ENCODE measurements at places on chromosomes 2 and 18. TPM values are rescaled to one million over a fixed set of nuclear protein-coding genes. Genes with fewer than 3 reads are reported as not detected.

GRCh38 chr18:79782566-79783308 lies 15.0 kb upstream of the KCNG2 start:
- DNase-seq, result no peak

DNA sequence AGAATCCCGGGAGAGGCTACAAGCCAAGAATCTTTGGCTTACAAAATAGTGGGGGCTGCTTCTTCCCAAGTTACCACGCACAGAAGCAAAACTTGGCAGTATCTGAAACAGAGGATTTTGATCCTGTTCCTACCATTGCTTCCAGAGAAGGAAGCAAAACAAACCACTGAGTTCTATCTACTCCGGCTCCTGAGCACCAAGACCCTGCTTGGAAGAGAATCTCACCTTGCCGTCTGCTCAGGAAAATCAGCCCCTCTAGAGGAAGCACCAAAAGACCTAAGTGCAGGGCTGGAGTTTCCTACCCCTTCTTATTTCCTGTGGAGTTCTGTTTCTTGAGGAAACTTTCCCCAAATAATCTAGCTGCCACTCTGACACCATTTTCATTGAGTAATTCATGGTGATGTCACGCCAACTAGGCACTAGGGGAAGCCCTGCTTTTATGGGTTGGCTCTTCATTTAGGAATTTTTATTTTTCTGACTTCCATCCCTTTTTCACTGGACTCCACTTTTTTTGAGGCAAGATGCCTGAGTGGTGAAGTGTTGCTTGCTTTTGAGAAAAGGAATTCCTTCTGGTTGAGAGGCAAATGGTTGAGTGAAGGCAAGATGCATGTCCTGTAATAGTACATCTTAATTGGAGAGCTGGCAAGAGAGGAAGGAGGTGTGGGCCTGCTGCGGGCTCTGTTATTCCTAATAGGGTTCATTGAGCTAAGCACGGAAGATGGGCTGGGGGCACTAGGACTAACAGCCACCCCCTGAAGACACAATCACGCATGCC lies 36.8 kb upstream of the EML4 start:
- DNase-seq, result no peak

DNA sequence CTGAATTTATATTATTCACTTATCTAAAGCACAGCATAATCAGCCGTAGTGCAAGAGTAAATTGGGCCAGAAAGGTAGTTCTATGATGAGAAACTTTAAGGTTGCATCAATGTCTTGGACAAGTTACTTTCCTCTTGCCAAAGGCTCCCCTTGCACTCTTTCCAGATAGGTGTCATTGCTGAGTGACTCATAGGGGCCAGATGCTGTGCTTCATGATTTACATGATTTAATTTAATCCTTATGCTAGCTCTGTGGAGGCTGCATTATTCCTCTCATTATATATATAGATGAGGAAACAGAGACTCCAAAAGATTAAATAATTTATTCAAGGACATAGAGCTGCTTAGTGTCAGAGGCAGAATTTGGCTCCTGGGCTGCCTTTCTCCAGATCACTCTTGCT lies 5.0 kb downstream of the CFAP221 start:
- DNase-seq, result no peak

DNA sequence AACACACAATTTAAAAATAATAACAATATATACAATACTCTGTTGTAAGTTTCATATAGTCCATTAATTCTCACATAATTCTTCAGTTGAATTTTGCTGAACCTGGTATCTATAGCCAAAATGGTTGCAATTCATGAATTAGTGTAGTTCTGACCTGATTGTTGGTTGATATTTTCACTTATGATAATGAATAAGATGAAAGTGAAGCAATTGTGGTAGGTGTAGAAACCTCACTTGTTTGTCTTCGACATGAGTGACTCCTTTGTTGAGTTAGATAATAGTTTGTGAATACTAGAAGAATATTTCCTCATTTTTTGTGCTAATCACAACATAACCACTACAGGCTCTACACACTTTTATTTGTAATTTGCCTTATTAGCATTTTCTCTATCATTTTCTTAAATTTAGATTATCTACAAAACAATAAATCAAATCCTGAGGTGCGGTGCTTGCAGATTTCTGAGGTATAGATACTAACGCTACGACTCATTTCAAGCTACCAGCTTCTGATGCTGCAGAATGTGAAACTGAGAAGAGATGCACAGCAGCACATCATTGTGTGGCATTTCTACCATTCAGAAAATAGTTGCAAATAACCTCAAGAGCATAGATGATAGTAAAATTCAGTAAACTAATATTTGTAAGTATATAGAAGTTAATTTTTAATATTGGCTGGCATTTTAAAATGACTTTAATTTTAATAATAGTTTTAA lies 117.9 kb downstream of the KCNH7 start:
- DNase-seq, result no peak

GRCh38 chr2:133517876-133518275 lies 50.4 kb downstream of the NCKAP5 start:
- DNase-seq, result no peak

CCDC141 gene
- total RNA-seq, result 29.6 TPM

Data from left lung (tissue), 14 donors.